ENCODE measurements at places on chromosomes 6 and 20. TPM values are rescaled to one million over a fixed set of nuclear protein-coding genes. Genes with fewer than 3 reads are reported as not detected.
A peak's percentile ranks its signal among the peaks of the same experiment; 100 is the strongest.

DNA sequence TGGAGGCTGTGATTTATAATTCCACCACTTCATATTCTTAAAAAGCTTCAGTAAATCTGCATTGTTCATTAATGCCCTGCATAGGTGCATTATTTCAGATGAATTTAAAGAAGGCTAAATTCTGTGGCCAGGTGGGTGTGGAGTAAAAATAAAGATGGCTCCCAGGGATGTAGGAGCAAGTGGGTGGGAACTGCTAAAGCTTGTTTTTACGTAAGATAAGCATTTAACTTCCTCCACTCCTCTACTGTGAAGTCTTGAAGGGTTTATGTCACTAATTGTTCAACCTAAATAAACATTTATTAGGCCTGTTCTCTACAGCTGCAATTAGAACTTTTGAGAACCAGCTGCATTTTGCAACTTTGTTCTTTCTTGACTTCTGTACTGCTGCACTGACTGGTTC, 6.8 kb upstream of the SLC35B3 start:
- no peak for DNase-seq

DNA sequence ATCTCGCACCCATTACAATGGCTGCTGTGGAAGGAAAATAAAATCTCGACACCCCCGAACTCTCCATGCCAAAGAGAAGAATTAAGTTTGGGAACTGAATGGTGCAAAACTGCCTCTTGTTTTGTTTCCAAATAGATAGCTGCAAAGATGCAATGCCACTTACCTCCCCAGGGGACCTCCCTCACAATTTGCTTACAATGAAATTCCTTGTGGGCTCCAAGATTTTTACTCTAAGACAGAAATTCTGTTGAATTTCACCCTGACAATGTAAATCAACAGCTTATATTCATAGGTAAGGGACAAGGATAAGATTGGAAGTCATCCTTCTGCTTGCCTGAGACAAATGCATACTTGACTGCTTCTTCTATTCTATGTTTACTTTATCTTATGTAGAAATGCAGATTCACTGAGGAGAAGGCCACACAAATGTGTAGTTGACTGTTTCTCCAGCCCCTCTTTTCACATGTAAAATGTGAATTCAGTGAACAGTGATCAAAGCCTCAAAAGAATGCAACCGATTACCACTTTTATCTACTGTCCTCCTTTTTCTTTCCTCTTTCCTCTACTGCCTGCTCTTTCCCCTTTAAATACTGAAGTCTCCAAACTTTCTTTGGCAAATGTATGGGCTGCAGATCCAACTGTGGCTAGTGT, 36.6 kb downstream of the ADGRF4 start:
- no peak for DNase-seq

- DNase-seq = no peak
These were observed 175.2 kb downstream of the DHX35 start for GRCh38 chr20:39137299-39137698.

DNA sequence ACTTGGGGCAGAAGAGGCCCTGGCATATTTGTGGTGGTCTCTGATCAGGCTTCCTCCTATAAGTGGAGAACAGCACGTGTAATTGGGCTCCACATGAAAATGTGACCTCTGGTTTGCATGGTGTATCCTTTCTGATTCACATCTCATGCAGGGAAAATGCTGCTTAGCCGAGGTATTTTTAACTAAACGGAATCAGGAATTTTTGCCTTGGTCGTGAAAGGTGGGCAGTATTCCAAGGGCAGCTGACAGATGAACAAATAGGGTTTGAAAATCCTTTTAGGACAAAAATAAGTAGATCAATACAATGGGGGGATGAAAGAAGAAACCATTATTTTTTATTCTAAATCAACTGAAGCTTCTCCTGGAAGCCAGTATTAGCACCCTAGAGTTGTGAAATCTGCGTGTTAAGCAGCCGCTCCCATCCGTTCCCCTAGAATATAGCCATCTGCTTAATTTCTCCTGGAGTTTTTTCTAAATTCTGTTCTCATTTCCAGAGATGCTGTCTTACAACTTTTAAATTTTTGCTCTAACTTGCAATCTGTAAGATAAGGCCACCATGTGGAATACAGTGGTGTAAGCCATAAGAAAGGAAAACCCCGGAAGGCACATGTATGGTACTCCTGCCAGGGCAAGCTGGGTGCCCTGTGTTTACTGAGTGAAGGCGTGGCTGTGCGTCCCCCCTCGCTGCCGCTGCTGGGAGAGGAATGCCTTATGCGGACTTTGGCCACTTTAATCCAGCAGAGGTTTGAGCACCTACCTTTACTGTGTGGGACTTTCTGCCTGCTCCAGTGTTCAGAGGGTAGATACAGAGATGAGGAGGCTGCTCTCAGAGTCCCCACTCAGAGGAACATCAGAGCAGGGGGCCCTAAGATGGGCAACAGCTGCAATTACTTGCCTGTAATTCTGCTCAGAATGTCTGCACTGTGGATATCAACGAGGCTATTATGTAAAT, 52.4 kb downstream of the SYNJ2 start:
- DNase-seq = no peak

- no peak for DNase-seq
These were observed 92.4 kb downstream of the DST start for GRCh38 chr6:56550301-56550700.

- DNase-seq = no peak
These were observed 25.0 kb downstream of the ZDHHC14 start for GRCh38 chr6:157405986-157406385.

DNA sequence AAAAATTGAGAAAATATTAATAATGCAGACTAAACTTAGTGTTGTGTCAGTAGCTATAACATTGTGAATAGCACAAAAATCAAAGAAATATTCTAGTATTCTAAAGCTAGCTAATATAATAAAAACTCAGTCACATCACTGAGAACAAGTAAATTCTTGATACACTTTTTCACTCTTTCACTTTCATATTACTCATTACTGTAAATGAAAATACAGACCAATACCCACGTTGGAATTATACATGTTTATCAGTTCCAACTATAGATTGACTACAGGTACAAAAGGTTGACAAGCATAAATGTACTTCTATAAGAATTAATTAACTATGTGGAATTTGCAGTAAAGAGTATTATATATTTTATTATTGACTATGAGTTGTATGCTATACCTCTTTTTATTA, 1043.4 kb upstream of the FLRT3 start:
- no peak for DNase-seq

GRCh38 chr6:27753668-27754407, 158.4 kb downstream of the OR2B2 start:
- peak; percentile 54 for DNase-seq

- no peak for DNase-seq
These were observed 326.7 kb upstream of the FLRT3 start for GRCh38 chr20:14664101-14664500.

DNA sequence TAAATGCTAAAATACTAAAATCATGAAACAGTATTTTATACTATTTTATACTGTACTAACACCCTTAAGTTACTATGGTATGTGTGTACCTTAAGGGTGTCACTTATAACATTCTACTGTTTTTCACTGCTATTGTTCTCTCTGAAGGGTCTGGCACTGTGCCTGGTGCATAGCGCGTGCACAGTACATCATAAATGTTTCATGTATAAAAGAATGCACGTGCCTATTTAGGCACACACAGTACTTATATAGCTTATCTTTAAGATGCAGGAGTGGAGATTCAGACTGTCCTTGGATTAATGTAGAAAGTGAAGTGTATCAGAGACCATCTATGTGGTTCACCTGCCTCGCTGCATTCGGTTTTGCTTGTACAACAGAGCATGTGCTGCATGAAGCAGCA, 64.0 kb upstream of the SGK1 start:
- no peak for DNase-seq

GRCh38 chr6:74284284-74284683, 588.3 kb downstream of the CD109 start:
- DNase-seq = no peak

GRCh38 chr6:142913511-142914047, 31.4 kb downstream of the HIVEP2 start:
- no peak for DNase-seq

DNA sequence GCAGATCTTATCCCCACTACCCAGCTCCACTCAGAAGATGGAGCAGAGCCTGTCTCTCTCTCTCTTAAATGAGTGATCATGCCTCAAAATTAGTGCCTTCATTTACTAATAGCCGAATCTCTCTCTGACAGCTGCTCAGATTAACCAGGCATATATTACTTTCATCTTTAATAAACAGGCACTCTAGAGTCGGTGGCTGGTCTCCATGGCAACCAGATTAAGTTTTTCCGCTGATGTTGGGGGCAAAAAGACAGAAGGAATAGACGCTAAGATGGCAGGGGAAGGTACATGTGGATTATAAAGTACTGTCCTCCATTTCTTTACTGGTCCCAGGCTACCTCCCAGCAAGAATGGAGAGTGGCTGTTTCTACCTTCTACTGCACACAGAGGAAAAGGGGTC, 121.6 kb downstream of the QRSL1 start:
- no peak for DNase-seq

DNA sequence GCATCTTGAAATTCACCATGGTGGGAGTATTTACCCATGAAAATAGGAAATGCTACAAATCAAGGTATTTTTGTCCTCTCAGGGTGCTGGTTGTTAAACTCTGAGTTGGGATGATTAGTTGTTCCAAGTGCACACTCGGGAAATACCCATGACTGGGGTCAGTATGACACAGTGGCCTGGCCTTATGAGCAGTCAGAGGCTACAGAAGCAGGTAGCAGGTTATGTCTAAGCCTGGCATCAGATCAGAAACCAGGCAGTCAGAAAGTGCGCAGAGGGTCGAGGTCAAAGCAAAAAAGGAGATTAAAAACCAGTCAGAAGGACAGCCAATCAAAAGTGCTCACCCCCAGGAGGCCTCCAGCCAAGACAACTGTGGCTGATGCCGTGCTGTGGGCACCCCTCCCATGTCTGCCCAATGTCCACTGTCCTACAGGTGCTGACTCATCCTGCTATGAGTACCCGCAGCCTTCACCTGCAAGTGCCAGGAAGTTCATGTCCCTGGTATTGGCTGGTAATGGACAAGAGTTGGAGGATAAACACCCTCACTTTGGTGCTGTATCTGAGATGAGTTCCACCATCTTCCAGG, 117.4 kb upstream of the SLC24A3 start:
- no peak for DNase-seq

- no peak for DNase-seq
These were observed 125.7 kb downstream of the ZMYND8 start for GRCh38 chr20:47230811-47231256.

DNA sequence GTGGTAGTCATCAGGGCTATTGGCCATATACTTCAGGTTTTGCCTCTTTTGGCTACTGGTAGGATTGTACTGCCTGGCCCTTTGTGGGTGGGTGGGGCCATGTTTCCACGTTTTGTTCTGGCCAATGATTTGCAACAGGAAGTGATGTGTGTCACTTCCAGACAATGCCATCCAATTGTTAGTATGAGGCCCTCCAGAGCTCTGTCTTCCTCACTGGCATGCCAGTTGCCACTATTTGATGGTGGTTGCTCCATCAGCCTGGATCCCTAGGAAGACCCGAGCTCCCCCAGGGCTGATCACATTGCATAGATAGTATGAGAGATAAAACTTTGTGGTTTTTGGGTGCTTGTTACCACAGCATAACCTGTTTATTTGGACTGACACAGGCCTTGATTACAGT, 7.7 kb upstream of the LRRN4 start:
- DNase-seq = no peak

DNA sequence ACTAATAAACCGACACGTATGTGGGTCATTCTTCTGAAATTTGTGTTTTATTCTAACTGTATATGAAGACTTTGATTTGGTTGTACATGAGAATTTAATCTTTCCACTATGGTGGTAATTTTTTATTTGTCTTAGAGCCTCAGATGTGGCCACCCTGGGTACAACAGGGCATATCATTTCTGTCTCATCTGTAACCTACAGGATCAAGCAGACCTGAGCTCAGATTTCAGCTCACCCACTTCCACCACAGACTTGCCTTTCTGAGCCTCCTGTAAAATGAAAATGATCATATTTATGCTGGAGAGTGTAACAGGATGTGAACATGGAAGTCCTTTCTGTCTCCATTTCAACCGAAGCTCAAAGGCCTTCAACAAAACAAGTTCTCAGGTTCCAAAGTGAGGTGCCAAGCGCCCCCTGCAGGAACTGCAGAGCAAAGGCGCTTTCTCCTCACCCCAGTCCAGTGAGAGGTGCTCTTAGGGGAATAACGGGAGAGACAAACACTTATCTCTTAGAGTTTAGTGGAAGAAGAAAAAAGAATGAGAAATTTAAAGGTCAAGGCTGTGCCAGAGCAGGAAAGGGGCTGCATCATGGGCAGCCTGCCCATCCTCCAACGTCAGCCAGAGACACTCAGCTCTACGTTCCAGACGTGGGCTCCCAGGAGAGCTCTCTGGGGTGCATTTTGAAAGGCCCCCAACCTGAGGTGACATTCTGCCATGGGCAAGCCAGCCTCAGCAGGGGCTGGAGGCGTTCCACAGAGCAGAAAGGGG, 23.0 kb upstream of the CD24 start:
- DNase-seq = peak; percentile 49

DNA sequence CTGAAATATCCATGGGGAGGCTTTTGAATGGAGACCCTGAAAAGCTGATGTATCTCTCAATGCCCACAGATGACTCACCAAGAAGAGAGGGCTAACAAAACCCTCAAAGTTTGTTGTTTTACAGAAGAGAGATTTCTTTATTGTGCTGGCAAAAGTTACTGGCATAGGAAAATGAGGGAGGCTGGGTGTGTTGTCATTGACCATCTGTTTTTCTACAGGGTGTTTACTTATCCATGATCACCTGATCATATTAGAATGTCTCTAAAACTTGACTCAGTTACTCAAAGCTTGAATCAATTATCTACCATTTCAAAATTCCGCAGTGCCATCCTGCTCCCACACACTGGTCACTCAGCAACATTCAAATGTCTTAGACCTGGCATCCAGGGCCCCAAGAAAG, 9.8 kb downstream of the NCOA6 start:
- no peak for DNase-seq

DNA sequence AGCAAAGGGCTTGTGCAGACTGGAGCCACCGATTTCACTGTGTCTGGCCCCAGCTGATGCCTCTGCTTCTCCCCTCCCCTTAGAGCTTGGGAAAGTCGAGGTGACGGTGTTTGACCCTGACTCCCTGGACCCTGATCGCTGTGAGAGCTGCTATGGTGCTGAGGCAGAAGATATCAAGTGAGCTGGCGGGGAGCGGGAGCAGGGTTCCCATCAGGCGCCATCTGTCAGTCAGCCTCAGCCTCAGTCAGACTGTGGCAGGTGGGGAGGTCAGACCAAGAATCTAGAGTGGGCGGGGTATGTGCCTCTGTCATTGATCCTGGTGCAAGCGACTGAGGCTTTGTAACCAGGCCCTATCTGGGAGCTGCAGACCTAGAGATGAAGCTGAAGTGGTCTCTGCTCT, 5.5 kb downstream of the ERGIC3 start:
- no peak for DNase-seq

The PNLDC1 gene
- 0.25 TPM for polyA plus RNA-seq

The ANKRD66 gene
- not detected for polyA plus RNA-seq

The QRSL1 gene
- 15.6 TPM for polyA plus RNA-seq

The GRM1 gene
- polyA plus RNA-seq = 0.27 TPM

The XPO5 gene
- 46.3 TPM for polyA plus RNA-seq

The ZSWIM3 gene
- polyA plus RNA-seq = 5.3 TPM

Data from right renal pelvis (tissue), 4 donors.